ENCODE measurements at places on chromosomes 5 and 9.

- DNase-seq = no peak
These were observed 20.0 kb upstream of the NMUR2 start for GRCh38 chr5:152425083-152425482.

GRCh38 chr9:127966416-127967150 lies 14.2 kb downstream of the EEIG1 start:
- no peak for DNase-seq

GRCh38 chr9:133132174-133132573 lies 11.1 kb upstream of the RALGDS start:
- no peak for DNase-seq

DNA sequence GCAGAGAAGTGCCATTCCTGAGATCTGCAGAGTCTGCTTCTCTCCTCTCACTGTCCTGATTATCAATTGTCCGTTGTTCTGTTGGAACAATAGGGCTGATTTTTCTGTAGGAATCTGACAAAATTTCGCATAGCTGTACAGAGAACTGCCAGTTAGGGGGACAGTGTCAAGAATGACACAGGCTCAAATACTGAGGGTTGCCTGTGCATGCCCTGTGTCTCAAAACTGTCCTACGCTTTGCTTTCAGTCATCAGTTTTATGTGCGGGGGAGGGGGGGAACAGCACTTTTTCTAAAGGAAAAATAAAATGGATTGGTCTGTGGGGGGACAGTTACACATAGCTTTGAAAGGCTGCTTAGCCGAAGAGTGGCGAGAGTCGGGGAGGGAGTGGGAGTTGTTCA lies 248.6 kb downstream of the PDZD2 start:
- no peak for DNase-seq

- DNase-seq = no peak
These were observed 295.6 kb downstream of the NR2F1-AS1 start for GRCh38 chr5:93285461-93285860.

DNA sequence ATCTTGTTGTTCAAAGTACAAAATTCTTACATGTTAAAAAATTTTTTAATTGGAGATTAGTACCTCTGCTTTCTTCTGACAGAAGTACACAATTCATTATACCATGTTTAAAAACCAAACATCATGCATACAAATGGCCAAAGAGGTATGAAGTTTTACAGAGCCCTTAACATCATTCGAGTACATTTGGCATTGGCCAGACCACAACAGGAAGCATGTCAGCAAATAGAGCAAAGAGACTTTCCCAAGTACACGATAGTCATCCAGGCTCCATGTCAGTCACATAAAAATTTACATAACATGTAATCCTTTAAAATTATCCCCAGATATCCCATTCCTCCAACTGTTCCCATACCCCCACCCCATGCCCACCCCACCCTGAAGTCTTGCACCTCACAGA lies 22.5 kb downstream of the HMGCS1 start:
- DNase-seq = no peak

DNA sequence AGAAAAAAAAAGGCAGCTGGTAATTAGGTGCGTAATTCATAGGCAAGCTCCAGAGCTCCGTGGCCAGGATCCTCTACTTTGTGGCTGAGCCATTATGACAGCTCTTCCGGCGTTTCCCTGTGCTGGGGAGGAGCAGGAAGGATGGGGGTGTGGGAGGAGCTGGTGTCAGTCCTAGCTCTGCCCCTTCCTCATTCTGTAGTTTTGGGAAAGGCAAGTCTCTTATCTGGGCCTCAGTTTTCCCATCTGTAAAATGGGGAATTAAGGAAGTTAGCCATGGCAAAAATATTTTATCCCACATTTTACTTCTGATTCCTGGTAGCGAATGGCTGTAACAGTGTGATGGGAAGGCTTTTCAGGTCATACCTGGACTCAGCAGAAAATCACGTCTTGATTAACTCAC lies 81.1 kb downstream of the SEC61B start:
- DNase-seq = no peak

GRCh38 chr5:143399616-143400540 lies 3.6 kb downstream of the NR3C1 start:
- no peak for DNase-seq

DNA sequence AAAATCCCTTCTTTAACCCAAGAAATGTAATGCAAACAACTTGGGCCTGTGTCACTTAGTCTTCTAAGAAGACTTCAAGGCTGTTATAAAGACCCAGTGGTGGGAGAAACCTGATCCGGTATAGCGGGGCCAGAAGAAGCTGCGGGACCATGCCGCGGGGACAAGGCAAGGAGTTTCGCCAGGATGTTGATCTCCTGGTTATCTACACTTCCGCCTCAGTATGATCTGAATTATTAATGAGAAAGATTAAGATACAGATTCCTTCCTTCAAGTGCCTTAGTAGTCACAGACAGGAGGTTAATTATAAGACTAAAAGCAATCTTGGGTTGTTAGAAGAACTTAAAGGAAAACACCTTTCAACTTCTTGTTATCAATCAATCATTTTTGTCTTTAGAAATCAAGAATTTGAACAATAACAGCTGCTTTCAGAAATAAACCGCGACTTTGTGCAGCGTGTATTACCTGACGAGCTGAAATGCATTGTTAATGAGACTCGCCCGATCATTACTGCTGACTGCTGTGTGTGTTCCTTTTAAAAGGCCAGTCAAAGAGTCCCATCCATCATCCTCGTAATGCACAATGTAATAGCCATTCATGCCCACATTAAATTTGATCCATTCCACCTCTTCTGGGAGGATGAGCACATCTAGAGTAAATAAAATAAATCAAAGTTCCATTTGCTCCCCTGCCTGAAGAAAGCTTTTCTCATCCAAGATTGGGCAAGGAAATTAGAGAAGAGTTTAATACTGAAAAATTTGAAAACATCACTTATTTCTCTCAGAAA lies 22.2 kb downstream of the ERAP1 start:
- no peak for DNase-seq

- no peak for DNase-seq
These were observed 64.5 kb downstream of the SLF1 start for GRCh38 chr5:94682814-94683520.

GRCh38 chr9:88936668-88937067 lies 54.6 kb upstream of the S1PR3 start:
- DNase-seq = no peak

GRCh38 chr9:36218011-36218410 lies 27.3 kb downstream of the CLTA start:
- no peak for DNase-seq

GRCh38 chr9:27408001-27408400 lies 111.1 kb upstream of the EQTN start:
- no peak for DNase-seq

DNA sequence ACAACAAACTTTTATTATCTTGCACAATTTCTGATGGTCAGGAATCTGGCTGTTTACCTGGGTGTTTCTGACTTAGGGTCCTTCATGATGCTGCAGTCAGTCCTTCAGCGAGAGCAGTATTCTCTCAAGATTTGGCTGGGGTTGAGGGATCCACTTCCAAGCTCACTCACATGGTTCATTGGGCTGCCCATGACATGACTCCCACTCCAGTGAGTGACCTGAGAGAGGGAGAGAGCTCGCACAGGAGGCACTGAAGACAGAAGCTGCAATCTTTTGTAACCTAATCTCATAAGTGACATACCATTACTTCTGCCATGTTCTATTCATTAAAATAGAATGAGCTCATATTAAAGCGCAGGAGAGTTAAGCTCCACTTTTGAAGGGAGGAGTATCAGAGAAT lies 212.6 kb downstream of the SPATA31D1 start:
- no peak for DNase-seq

- no peak for DNase-seq
These were observed 92.2 kb upstream of the CDH9 start for GRCh38 chr5:27130587-27130986.

DNA sequence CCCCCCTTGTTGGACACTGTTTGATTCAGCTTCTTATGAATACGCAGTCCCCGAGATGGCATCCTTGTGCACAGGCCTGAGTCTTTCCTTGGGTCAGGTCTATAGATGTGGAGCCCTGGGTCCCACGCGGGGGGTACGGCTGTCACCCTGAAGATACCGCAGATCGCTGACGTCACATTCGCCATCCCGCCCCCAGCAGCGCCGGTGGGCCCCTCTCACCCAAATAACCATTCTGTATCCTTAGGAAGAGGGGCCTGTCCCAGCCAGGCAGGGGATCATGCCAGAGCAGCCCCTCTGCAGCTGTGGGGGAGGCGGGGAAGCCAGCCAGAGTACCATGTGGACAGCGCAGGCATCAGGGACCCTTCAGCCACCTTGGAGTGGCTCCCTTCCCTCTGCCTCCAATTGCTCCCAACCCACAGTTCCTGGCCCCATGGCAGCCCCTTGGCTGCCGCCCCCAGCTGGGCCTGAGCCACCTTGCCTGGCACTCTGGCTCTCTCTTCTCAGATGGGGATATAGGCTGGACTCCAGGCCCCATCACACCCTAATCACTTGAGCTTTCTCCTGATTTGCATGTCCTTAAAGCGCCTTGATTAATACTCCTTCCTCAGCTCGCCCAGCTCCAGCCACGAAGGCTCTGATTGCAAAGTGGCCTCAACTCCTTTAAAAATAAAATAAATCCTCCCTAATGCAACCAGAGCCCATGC lies 189.8 kb downstream of the C9orf50 start:
- no peak for DNase-seq

- DNase-seq = peak; percentile 6
These were observed 880.1 kb upstream of the SEMA6A start for GRCh38 chr5:117454716-117455212.

DNA sequence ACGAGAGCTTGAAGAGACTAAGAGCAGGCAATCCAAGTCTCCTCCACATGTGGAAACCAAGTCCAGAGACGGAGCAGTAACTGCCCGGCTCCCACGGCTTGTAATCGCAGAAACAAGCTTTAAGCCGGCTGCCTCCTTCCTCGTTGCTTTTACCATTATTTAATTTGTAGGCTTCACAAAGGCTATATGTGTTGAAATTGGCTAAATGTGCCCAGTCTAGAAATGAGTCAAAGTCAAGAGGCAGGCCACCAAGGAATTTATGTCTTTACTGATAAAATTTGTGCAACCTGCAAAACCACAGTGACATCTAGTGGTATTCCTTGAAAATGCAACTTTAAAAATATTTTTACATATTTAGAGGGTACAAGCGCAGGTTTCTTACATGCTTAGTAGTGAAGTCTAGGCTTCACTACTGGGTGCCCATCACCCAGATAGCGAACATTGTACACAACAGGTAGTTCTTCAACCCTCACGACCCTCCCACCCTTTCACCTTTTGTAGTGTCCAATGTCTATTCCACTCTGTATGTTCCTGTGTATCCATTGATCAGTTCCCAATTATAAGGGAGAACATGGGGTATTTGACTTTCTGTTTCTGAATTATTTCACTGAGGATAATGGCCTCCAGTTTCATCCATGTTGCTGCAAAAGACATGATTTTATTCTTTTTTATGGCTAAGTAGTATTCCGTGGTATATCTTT lies 33.5 kb upstream of the EBF1 start:
- DNase-seq = no peak

GRCh38 chr5:102666164-102666946 lies 88.8 kb upstream of the PAM start:
- DNase-seq = no peak

- no peak for DNase-seq
These were observed 311.7 kb upstream of the HAPLN1 start for GRCh38 chr5:84032324-84032723.

- DNase-seq = no peak
These were observed 1550.1 kb downstream of the MAT2B start for GRCh38 chr5:165055476-165055875.

- DNase-seq = no peak
These were observed 85.9 kb downstream of the HRH2 start for GRCh38 chr5:175743676-175744210.

- peak; percentile 36 for DNase-seq
These were observed at the start of gene FRMPD1 for GRCh38 chr9:37650873-37651768. TSS of gene FRMPD1 (plus strand) at chr9:37650954. CDS start at chr9:37692642, 41,688 bp downstream.

GRCh38 chr5:144028636-144029035 lies 141.8 kb downstream of the YIPF5 start:
- DNase-seq = no peak

DNA sequence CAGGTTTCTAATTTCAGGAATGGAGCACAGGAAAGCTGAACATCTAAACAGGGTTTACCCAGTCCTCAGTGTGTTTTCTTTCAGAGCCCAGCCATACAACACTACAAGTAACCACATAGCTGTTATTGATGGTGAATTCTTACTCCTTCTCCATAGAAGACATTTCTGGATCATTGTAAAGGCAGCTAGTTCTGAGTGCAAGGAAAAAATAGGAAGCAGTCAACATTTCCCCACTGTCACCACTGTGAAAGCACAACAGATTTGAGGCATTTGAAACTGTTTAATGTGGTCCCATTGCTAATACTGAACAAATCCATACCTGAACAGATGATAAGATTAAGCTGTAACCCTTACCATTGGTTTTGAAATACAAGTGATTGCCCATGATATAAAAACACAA lies 145.0 kb upstream of the PCA3 start:
- no peak for DNase-seq

- no peak for DNase-seq
These were observed 236.0 kb downstream of the CD180 start for GRCh38 chr5:66960369-66961137.

DNA sequence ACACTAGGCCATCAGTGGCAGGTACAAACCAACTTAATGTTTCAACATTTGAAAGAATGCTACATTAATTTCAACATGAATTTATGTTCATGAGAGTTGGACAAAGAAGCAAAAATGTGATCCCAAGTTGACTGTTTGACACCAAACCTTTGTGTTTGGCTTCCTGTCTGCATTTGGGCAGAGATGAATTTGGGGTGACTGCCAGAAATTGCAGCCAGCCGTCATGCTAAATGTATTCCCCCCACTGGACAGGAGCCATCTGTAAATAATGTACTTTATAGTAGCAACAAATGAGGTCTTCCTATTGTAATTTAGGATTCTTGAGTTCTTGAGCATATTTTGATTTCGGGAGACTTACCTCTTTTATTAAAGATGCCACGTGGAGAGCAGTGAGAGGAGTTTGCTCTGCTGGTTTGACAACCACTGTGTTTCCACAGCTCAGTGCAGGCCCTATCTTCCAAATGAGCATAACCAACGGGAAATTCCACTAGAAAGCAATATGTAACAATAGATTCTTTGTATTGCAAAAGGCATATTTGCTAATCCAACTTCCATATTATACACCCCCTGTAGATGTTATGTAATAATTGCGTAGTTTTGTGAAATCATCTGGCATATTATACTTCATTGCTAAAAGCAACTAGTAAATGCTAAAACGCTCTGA lies 27.6 kb downstream of the ALDH1A1 start:
- no peak for DNase-seq

GRCh38 chr9:88538311-88539085 lies 3.5 kb downstream of the NXNL2 start:
- DNase-seq = no peak

DNA sequence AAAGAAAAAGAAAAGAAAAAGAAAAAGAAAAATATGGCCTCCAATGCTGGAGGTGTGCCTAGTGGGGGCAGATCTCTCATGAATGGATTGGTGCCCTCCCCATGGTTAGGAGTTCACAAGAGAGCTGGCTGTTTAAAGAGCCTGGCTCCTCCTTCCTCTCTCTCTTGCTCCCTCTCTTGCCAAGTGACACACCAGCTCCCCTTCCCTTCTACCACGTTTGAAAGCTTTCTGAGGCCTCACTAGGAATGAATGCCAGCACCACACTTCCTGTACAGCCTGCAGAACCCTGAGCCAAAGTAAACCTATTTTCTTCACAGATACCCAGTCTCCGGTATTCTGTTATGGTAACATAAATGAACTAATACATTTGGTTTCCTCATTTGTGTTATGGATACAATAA lies 14.4 kb upstream of the GALNT10 start:
- no peak for DNase-seq

GRCh38 chr9:93857528-93857927 lies 97.6 kb downstream of the BARX1 start:
- no peak for DNase-seq

Measured in activated CD4-positive, alpha-beta T cell treated with anti-CD3 and anti-CD28 coated beads for 4 hours (primary cell).